ENCODE measurements at places on chromosomes 1 and 21.

- DNase-seq, result no peak
Measured at GRCh38 chr1:25944986-25945385, 38.8 kb upstream of the STMN1 start.

GRCh38 chr1:1985375-1986050 lies 18.1 kb downstream of the CFAP74 start:
- no peak for DNase-seq

DNA sequence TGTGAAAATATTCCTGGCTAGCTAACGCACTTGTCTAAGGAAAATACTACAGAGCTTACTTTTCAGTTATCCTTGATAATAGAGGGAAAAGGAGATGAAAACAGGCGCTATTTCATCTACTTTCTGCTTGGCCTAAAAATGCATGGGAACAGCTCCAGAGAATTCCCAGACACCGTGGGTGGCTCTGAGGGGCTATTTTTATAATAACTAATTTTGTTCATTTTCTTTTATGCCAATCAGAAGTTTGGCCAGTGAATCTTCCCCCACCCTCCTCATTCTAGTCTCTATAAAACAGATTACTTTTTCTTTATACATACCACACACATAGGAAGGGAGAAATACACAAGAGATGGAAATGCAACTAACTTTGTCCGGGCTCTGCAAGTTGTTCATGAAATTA lies 322.9 kb downstream of the SETD4 start:
- no peak for DNase-seq

DNA sequence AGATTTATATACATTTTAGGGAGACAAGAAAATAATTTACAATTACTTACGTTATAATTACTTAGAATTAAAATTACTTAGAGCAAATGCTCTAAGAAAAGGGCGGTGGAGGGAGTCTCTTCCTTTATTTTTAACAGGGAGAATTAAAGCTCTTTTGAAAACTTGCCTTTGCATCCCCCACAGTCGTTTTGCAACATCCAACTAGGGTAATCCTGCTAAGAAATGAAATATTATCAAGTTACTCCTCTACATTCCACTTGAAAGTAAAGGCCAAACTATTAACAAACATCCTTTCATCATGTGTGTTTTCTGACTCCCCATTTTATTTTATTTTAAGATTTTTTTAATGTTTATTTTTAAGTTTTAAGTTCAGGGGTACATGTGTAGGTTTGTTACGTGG lies 1358.5 kb downstream of the NCAM2 start:
- no peak for DNase-seq

GRCh38 chr1:14803002-14803789 lies 204.7 kb downstream of the KAZN start:
- DNase-seq, result no peak

All from NCI-H1092 (cell line).